ENCODE measurements at places on chromosomes 7 and 10. TPM values are rescaled to one million over a fixed set of nuclear protein-coding genes. Genes with fewer than 3 reads are reported as not detected.

Gene NKX1-2
- total RNA-seq: not detected

Gene AZGP1
- 11.1 TPM for total RNA-seq

Gene TMEM225B
- not detected for total RNA-seq

Gene C10orf71
- not detected for total RNA-seq

Gene CHAT
- not detected for total RNA-seq

Gene LIPK
- not detected for total RNA-seq

Gene SSC4D
- not detected for total RNA-seq

Gene CHCHD3
- total RNA-seq: 114 TPM

Gene C10orf62
- total RNA-seq: not detected

Gene MGMT
- 24.5 TPM for total RNA-seq

Gene VWA2
- 5.0 TPM for total RNA-seq

Gene SEMA4G
- 233 TPM for total RNA-seq

Gene PON3
- not detected for total RNA-seq

Gene CLCN1
- total RNA-seq: 2.5 TPM

Measured in Peyer's patch (tissue), 4 donors.